Left ventricle myocardium superior (tissue), 1 donor: ENCODE measurements at places on chromosomes 1 and 21.

- DNase-seq: no peak
Measured at GRCh38 chr1:246780264-246780663, 56.1 kb downstream of the SCCPDH start.

DNA sequence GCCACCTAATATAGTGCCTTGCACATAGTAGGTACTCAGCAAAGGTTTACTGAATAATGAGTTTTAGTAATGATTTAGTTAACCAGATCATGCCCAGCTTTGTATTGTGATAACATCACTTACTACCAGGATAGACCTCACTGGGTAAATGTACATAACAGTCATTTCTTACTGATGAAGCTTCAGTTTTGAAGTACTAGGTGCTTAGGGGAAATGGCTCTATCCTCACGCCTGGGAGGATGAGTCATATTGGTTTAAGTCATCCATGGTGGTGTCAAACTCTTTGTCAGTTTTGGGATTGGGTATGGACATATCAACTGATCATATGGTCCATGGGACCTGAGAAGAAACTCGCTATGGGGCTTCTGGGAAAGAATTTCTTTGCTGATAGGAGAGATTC, 90.6 kb upstream of the USP24 start:
- DNase-seq: no peak

DNA sequence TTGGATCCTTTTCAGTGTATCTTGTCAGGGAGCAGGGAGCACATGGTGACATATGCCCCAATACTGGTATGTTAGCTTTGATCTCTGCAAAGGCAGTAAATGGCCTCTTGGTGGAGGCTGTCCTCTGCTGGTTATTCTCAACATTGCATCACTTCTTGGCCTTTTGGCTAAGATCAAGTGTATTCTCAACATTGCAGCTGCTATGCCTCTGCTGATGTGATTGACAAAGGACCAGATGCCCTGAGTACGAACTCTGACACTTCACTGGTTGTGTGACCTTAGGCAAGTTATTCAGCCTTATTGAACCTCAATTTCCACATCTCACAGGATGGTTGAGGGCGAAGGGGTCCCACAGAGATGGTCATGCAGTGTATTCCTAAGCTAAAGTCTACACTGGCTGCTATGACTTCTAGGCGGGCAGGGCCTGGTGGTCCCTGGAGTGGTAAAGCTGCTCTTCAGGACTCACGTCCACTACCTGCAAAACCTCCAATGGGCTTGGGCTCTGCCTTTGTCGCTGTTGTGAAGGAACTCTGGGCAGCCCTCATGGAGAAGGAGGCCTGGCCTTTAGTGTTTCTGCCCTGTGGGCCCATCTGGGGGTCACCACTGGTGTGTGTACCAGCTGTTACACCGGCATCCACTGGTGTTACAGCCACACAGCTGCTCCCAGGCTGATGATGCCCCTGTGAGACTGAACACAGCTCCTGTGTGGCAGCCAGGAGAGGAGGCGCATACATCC, 64.8 kb downstream of the DNTTIP2 start:
- DNase-seq: no peak

- DNase-seq: no peak
Measured at GRCh38 chr1:221166559-221167318, 287.5 kb downstream of the HLX start.

GRCh38 chr1:1058921-1059493, 15.1 kb downstream of the RNF223 start:
- no peak for DNase-seq

DNA sequence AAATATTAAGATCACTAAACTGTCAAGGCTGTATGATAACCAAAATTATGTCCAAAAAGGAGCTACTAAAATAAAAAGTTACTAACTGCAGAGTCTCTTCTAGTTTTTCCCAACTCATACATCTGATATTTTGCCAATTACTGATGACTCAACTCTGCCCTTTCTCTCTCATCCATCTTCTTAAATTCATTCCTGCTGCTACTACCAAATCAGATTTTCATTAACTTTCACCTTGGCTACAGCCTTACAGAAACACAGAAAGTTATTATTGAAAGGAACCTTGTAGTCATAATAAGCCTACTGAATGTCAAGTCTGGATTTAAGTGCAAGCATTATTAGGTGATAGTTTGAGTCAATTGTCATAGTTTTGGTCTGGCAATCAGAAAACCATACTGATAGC, 273.1 kb downstream of the DPYD start:
- no peak for DNase-seq

DNA sequence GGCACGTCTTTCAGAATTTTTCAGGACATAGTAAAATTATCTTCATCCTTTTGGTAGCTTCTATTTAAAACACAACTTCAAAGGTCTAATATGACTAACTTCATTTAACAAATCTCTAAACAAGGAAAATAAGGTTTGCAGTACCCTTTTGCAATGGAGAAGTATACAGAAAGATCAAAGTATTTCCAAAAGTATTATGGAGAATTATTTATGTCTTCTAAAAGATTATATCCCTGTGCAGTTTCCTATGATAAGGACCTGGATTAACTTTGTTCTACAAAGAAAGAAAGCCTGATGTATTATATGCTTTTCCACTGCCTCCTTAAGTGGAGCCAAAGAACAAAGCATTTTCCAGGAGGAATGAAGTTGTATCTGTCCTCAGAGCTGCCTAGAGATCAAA, 353.0 kb upstream of the RUNX1 start:
- DNase-seq: no peak

DNA sequence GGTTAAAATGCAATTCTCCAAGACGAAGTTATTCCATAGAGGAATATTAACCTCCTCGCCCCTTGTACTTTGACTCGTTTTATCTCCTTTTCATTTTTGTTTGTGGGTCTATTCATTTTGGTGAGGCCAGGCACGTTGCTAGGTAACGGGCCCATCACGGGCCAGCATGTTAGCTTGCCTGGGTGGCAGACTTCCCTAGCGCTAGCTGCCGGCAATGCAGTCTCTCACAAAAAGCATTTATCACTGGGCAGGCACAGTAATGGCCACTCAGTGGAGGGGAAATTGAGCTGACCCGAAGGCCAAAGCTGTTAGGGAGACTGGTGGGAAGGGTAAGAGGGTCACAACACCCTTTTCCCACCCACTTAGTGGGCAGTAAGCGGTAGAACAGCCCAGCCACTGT, 234.4 kb upstream of the FOXD3 start:
- no peak for DNase-seq
